NCI-H1694 (cell line): ENCODE measurements at places on chromosomes 6 and 20.

DNA sequence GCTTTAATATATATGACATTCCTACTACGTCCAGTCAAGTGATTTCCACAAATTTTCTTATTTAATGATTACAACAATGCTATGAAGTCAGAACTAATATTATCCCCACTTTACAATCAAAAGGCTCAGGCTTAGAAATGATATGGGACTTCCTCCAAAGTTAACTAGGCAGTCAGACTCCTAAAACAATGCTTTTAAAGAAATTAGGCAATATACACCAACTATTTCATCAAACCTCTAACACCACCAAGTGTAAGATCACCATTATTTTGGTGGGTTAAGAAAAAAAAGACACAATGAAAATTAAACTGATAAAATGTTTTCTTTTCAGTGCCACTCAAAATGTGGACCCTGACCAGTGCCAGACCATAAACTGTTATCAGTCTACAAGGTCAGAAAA lies 256.1 kb upstream of the RUNX2 start:
- no peak for DNase-seq

DNA sequence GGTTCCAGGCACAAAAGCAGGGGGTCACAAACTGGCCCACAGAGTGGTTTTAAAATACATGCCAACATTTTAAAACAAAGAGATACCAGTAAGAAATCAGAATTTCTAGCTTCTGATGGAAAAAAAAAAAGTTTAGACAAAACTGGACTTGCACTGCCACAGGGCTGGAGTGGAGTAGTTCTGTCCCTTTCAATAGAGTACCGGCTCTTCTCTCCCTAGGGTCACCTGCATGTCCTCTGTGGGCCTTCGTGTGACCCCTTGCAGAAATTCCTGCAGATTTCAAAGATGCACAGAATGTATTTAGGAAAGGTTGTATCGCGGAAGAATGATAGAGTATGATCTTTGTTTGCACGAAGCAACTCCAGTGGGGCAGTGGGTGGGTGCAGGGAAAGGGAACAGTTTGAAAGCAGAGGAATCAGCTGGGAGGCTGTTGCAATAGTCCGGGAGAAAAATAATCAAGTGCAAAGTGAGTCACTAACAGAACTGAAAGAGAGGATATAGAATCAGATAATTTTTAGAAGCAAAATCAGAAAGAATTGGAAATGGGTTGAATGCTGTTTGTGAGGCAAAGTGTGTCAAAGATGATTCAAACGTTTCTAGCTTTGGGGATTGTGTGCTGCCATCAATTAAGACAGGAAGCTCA lies 97.3 kb upstream of the STXBP5 start:
- no peak for DNase-seq

GRCh38 chr20:35563834-35564233 lies 22.0 kb downstream of the ERGIC3 start:
- no peak for DNase-seq

- no peak for DNase-seq
These were observed 334.7 kb upstream of the JAG1 start for GRCh38 chr20:11008444-11009033.

DNA sequence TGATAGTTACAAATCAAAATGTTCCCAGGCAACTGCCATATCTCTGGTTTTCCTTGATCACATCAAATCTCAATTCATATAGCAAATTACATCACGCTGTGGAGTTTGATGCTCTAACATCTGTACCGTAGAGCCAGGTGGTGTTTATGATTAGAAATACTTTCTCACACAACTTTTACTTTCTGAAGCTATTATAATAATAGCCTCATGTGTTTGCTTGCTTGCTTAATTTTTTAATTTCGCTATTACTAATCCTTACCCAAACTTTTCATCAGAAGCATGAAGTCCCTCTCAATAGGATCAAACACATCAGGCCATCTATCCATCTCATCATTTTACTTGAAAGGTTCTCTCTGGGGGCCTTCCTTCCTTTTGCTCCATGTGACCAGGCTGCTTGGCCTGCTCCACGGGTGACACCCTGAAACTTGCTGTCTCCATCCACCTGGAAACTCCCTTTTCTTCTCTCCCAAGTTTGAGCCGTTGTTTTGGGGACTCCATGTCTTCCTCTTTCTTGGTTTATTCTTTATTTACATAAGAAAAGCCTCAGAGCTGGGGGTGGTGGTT lies 75.4 kb downstream of the ADAT2 start:
- no peak for DNase-seq

GRCh38 chr6:17966451-17966850 lies 21.0 kb downstream of the KIF13A start:
- DNase-seq = no peak

- no peak for DNase-seq
These were observed 60.6 kb upstream of the RIPOR2 start for GRCh38 chr6:24996269-24996836.

- DNase-seq = no peak
These were observed 56.7 kb downstream of the TRIM27 start for GRCh38 chr6:28867086-28867409.

- no peak for DNase-seq
These were observed 7.7 kb upstream of the TMEM181 start for GRCh38 chr6:158552055-158552795.

DNA sequence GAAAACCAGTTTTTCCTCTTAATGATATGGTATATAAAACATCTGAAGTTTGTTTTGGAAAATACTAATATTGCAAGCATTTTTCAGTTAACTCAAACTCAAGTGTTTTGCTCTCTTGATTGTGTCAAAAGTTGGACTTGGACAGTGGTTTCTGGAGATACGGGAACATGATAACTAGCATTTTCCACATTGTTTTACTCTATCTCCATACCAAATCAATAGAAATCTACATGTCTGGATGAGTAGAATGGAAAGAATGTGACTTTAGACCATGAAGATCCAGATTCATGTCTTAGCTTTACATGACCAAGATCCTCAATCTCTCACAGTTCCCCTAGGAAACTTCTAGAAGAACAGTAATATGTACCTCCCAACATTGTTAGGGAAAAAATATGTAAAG lies 22.2 kb upstream of the FBXO30 start:
- no peak for DNase-seq

DNA sequence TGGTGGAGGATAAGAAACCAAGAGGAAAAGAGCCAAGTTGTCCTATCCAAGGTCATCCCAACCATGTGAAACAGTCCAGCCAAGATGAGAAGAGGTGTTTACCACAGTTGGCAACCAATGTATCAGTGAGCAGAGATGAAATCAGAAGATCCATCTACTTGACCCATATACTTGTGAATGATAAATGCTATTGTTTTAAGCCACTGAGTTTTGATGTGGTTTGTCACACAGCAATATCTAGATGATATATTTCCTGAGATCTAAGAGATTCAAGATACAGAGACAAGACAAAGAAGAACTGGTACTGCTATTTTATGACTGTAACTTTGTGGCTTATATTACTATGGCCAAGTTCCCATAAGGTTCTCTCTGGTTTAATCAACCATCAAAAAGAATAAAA lies 721.2 kb downstream of the MAFB start:
- DNase-seq = no peak

DNA sequence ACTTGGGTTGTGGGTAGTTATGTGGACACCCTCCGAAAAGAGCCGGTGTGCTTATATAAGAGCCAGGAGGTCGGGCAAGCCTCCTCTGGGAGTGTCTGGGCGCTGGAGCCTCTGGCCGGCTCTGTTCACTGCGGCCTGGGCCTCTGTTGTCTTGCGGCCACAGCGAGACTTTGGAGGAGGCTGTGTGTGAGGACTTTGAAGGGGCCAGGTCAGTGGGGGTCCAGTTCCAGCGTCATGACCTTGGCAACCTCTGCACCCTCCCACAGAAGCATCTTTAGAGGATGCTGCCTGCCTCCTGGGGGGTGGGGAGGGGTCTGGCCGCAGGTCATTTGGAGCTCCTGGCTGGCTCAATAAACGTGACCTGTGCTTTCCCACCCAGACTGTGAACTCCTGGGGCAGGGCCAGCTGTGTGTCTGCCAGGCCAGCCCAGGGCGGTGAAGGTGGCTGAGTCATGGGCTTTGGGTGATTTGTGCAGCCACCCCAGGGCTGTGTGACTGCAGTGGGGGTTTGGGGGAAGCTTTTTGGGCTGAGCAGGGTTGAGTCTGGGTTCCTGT lies 1.2 kb downstream of the TCEA2 start:
- no peak for DNase-seq
